Mucosa of gallbladder (tissue), 1 donor: ENCODE measurements at places on chromosomes 7 and 10.

GRCh38 chr10:35564341-35564968 lies 40.7 kb upstream of the GJD4 start:
- peak; percentile 12 for DNase-seq

GRCh38 chr7:121330053-121330833 lies 1.4 kb downstream of the WNT16 start:
- DNase-seq: no peak

DNA sequence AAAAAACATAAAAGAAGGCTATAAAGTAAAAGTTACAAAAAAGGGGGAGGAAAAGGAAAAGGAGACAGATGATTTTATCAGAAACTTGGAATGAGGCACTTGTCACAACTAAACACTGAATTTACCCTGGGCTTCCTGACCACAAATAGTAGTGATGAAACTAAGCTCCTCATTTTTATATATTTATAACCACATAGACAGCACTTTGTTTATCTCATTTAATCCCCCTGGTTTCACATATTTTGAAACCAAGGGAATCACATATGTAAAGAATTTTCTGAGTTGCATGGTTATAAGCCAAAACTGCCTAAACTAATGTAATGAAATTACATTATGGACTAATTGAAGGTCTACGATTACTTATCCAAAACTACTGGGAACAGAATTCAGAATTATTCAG lies 39.6 kb upstream of the MET start:
- DNase-seq: no peak

DNA sequence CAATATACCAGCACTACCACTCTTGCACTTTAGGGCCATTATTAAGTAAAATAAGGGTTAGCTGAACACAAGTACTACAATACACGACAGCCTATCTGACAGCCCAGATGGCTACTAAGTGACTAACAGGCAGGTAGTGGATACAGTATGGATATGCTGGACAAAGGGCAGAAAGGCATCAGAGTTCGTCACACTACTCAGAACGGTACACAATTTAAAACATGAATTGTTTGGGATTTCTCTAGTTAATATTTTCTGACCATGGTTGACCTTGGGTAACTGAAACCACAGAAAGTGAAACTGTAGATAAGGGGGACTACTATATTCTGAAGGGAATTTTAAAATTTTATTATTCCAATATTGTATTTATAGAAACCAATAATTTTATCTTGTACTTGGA lies 101.3 kb upstream of the SKAP2 start:
- DNase-seq: no peak

GRCh38 chr10:4698075-4698474 lies 127.9 kb upstream of the AKR1E2 start:
- DNase-seq: no peak
